Suppressor macrophage treated with lipopolysaccharide for 1 hour (primary cell): ENCODE measurements at places on chromosomes 6 and 20.

DNA sequence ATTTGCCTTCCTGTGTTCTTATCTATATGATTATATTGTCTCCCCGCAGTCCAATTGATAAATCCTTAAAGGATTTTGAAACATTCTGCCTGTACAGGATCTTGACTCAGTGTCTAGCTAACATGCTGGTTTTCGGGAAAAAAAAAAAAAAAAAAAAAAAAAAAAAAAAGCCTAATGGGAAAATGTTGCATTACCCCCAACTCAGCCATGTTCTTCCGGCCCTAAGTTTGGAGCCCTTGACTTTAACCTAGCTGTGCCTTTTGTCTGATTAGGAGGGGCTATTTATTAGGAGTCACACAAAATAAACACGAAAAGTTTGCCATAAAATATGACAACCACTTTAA is 244.4 kb upstream of the TCF21 start:
- DNase-seq: no peak

DNA sequence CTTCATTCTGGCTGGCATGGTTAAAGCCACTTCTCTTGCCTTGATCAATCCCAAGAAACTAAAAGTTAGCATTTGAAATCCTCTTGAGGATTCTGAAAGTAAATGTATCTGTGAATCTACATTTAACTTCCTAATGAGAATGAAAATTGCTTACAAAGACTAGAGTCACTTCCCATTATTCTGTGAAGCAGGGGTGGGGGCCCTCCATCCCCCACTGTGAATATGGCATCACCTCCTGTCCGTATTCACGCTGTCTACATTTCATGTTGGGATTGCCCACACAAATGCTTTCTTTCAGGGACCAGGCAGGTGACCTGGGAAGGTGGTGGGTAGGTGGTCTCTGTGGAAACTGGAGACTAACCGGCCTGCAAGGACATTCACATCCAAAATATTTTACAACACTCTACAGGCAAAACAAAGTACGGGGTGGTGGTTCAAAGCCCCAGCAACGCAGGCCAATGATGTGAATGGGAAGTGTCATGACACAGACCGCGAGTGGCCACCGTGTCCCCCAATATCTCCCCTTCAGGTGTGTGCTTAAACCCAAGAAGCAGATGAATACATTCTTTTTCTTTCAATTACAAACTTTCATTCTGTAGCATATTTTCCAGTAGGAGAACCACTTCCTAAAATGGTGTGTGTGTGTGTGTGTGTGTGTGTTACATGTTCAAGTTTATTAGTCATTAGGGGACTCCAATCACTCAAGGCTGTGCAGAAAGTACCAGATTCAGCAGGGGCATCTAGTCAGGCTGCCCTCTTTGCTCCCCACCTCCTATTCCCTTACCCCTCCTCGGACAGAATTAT is 132.2 kb downstream of the PRND start:
- peak; percentile 63 for DNase-seq

DNA sequence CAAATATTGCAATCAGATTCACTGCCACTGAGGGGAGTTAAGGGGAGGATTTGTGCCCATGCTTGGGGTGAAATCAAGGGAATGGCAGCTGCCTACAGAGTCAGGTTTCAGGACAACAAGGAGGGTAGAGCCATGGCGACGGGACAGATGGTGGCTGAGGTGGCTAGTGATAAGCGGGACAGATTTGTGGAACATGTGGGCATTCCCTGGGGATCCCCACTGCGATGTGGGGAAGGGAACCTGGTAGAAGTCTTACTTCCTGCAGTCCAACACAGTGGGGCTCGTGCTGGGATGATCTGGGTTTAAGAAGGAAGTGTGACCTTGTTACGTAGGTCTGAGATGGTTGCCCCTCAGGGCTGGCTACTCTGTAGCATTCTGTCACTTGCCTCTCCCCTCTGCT is 292.0 kb upstream of the JARID2 start:
- peak; percentile 68 for DNase-seq

DNA sequence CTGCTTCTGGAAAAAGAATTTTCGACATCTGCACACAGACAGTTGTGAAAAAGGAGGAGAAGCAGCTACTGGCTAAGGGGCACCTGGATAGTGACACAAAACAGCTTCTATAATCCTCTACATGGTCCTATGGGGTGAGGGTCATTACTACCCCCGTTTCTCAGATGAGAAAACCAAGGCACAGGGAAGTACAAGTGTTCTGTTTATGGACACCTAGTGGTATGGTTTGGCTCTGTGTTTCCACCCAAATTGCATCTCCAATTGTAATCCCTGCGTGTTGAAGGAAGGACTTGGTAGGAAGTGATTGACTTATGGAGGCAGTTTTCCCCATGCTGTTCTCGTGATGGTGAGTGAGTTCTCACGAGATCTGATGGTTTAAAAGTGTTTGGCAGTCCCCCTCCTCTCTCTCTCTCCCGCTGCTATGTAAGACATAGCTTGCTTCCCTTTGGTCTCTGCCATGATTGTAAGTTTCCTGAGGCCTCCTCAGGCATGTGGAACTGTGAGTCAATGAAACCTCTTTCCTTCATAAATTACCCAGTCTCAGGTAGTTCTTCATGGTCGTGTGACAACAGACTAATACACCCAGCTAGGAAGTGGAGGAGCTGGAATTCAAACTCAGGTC is 2.5 kb upstream of the KCNK15 start:
- DNase-seq: no peak

DNA sequence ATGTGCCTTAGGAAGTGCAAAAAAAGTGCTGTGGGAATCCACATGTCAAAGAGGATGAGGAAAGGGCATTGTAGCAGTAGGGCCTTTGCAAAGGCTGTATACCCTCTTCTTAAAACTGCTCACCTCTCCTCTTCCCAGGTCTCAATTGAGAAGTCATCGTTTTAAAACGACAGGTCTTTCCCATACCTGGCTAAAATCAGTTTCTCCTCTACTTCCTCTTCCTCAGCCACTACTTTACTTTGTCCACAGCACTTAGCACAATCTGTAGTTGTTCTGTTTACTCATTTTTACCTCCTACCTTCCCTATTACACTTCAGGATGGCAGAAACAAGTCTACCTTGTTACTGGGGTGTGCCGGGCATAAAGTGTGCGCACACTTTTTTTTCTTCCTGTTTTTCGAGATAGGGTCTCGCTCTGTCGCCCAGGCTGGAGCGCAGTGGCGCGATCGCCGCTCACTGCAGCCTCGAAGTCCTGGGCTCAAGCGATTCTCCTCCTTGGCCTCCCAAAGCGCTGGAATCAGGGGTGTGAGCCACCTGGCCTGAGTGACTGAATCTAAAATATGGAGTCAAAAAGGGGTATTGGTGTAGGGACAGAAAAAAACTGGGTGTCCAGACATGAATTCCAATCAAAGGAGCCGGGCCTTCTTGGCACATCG is 9.8 kb upstream of the ELOVL5 start:
- DNase-seq: no peak

DNA sequence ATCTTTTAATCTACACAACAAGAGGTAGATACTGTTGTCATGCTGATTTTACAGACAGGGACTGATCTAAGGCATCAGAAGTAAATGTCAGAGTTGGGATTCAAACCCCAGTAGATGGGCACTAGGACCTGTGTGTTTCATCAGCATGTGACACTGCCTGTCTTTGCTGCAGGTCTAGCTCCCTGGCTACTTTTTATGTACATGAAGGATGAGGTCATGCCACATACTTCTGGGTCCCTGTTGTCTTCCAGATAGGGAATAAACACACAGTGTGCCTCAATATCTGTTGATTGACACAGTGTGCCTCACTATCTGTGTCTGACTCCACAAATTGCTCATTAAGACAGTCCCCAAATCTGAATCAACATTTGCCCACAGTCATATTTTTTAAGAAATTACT is 106.9 kb downstream of the TFAP2B start:
- no peak for DNase-seq

DNA sequence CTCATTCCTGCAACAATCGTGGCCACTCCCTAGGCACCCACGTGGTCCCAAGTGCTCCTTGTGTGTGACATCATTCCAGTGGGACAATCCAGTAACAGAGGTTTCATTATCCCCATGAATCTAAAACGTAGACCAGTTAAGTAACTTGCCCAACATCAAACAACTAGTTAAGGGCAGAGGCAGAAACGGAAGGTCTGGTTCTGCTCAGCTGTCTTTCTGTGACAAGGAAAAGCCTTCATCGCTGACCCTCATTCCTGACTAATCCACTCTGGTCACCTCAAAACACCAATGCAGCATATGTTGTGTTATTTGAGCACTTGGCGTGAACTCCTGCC is 261.4 kb upstream of the JARID2 start:
- DNase-seq: no peak

GRCh38 chr20:48951041-48951440 is 29.5 kb downstream of the ARFGEF2 start:
- no peak for DNase-seq

- DNase-seq: no peak
Measured at GRCh38 chr20:25250508-25250907, 2.6 kb downstream of the PYGB start.

DNA sequence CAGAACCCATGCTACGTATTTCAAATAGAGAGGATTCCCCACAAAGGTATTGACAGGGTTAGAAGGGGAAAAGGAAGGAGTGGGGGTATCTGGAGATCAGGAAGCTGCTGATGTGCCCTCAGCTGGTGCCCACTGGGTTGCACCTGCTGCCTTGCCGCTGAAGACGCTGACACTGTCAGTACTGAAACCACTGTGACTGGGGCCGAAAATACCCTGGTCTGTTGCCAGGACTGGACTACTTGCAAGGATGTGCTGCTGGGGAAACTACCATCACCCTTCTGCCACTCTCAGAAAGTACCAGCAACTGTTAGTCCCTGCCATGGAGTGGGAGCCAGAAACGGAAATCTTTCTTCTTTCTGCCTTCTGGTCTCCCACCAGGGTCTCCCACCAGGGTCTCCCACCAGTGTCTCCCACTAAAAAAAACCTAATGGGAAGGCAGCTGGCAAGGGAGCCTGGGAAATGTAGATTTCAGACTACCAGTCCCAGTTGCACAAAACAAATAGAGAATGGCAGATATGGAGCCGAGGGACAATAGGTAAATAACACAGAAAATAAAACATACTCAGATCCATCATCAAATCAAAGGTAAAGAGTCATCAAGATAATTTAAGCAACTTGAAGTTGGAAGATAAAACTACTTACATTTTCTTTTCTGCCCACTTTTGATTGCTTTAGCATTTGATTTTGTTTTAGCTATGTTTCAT is 204.8 kb downstream of the TPBG start:
- DNase-seq: no peak

DNA sequence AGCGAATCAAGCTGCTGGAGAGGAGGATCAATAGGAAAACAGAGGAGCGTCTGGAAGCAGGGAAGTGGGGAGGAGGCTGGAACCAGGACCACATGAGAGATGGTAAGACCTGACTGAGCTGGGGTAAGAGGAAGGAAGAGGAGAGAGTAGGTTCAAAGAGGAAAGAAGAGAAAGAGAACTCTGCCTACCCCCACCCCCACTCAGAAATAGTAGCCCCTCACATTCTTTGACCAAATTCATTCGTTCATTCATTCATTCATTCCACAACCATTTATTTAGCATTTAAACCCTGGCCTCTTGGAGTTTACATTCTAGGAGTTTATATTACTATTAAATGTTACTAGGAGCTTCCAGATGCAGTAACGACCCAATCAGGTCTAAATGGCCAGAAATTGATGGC is 15.8 kb upstream of the HCK start:
- DNase-seq: no peak

DNA sequence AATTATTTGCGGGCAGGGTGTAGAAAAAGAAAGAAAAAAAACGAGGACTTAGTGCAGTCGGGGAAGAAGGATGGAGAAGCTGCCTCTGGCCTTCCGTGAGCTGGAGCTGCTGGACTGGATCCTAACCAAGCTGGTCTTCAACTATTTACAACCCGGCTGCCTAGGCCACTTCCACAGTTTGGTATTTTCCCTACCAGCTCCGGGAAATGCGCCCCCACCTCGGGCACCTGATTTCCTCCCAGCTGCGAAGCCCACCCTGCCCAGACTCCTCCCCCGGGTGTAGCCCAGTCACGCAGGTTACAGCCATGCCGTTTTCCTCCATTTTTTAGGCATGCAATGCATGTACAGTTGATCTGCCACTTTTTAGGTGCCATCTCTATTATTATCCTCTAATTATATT is 21.2 kb downstream of the THEMIS start:
- no peak for DNase-seq

DNA sequence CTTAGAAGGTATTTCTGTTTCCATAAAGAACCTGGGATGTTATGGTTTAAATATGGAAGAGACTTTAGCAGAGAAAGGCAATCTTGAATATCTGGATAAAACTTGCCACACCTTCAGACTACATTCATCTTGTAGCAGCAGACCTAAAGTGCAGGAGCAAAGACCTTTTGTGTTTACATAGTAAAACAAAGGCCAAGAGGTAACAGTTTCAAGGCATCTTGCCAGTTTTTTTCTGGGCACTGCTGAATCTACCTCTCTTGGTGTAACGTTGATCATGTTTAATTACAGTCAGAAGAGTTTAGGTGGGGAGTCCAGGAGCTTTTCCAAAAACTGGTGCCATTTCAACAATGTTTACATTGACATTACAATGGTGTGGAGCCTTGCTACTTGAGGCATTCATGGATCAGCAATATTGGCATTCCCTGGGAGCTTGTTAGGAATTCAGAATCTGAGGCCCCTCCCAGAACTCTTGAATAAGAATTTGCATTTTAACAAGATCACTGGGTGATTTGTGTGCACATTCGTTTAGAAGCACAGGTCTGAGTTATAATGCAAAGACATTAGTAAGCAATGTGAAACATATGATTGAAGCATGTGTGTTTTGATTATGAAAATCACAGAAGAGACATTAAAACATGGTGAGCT is 94.5 kb downstream of the F13A1 start:
- DNase-seq: no peak

DNA sequence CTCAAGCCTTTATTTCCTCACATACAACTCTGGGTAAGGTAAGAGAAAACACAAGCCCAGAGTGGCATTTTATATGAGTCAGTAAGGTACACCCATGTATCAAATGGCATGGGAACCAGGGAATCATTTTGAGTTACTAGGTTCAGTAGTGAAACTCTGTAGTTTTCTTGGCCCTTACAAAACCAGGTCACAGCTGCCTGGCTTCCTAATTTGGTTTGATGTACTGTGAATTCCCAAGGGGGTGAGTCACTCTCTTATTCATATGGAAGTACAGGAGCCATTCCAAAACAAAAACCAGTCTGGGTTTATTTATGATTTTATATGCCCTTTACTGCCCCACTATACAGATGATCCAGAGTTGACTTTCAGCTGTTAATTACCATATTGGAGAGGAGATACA is 70.7 kb downstream of the PDE7B start:
- peak; percentile 65 for DNase-seq

GRCh38 chr20:40276301-40276700 is 412.7 kb downstream of the MAFB start:
- DNase-seq: no peak

DNA sequence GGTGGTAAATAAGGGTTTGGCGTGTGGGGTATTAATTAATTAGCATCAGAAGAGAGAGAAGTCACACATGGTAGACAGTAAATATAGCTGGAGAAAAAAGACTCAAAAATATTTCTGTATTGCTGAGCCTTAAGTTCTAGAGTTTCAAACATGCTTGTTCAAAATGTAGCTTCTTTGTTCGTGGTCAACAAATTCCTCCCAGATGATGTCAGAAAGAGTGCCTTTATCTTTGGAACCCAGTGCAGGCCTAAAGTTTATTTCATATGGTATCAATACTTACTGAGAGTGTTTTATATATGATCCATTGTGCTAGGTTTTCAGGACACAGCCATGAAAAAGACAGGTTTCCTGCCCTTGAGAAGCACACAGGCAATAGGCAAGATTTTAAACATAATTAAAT is 18.3 kb downstream of the MARCKS start:
- DNase-seq: no peak

GRCh38 chr6:93393554-93394074 is 25.7 kb downstream of the EPHA7 start:
- DNase-seq: no peak
